Activated CD4-positive, alpha-beta T cell treated with anti-CD3 and anti-CD28 coated beads, Interleukin-2, amount 50 U/mL, for 24 hours (primary cell): ENCODE measurements at places on chromosomes 3 and 15.
A peak's percentile ranks its signal among the peaks of the same experiment; 100 is the strongest.

DNA sequence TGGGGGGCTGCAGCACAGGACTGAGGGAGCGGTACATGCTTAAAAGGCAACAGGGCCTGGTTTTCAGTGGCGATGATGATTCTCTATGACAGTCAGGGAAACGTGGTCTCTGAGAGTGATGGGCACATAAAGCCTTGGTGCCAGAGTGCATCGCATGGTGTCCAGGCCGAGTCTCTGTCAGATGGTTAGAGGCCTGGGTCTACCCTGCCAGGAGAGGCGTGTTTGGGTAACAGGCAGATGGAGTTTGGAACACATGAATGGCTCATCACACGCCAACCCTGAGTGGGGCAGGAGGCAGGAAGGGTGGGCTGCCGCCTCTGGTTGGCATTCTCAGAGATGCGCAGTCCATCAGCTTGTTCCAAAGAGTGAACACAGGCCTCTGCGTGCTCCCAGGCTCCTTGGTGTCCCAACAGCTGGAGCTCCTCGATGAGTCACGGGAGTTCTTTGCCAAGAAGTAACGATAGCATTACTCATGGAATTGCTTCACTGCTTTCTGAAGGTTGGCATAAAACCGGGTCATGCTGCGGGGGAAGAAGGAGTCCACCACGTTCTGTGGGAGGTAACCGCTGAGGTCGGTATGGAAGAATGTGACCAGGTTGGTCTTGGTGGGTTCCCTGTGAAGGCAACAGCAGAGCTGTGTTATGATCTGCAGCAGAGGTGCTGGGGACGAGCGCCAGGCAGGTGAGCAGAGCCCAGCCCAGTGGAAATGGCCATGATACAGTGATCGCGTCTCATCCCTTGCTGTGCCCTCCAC is 11.0 kb downstream of the STARD5 start:
- no peak for DNase-seq

- no peak for DNase-seq
Measured at GRCh38 chr3:33217866-33218445, 654 bp downstream of the SUSD5 start.

GRCh38 chr3:109362823-109363222 is 25.5 kb upstream of the DPPA4 start:
- DNase-seq, result no peak

DNA sequence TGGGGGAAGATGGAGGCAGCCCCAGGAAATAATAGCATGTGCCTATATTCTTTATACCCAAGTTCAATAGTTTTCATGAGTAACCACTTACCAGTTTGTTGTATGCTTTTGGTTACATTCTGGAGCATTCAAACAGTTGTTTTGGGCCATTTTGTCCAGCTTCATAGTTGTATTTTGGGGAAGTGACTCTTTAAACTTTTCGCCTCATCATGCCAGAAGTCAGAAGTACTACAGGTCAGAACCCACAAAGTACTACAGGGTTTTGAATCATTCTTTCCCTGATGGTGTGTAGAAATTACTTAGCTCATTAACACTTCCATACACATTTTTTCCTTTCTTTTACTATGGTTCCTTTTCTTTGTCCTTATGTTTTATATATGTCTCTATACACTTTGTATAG is 210.6 kb downstream of the ARPP21 start:
- no peak for DNase-seq

GRCh38 chr3:111539351-111540331 is 2.4 kb upstream of the CD96 start:
- peak; percentile 60 for DNase-seq

GRCh38 chr3:127662001-127662469 is 10.7 kb upstream of the ABTB1 start:
- no peak for DNase-seq

- DNase-seq, result no peak
Measured at GRCh38 chr3:40872258-40872920, 326.9 kb upstream of the CTNNB1 start.

DNA sequence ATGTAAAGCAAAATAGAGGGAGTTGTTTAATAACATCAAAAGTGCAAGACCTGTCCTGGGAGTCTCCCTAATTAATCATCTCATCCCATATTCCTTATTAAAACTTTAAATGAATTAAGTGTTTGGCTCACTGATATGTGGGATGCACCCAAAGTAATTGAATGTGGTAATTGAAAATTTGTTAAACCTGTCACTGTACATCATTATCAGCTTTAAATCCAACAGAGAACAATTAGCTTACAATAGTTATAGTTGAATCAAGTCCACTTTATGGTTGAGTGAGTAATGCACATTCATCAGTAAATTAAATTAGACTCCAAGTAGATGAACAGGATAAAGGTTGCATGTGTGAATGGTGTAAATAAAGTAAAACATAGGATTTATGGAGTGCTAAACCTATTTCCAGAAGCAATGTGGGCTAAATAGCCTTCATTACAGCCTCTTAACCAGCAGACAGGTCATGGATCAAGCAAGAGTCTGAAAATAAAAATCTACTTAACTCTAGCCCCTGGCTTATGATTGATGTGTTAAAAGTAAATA is 608.2 kb upstream of the CCDC54 start:
- no peak for DNase-seq

DNA sequence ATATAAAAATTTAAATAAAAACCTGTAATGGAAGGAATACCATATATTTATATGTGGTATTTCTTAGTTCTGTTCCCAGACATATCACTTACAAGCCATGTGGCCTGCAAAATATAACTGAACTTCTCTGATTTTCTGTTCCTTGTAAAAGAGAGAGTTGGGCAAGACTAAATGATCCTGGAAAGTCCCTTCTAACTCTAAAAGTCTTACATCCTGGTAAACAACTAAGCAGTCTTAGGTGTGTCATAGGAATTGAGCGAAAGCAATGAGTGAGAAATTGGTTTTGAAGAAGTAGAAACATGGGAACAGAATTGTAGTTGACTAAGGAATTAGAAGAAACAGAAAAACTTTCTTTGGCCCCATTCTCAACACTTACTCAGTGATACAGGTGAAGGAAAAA is 25.3 kb upstream of the IL20RB start:
- no peak for DNase-seq

- DNase-seq, result no peak
Measured at GRCh38 chr15:101692801-101693598, 31.3 kb downstream of the TARS3 start.

GRCh38 chr3:171160325-171160724 is 133.8 kb upstream of the SLC2A2 start:
- DNase-seq, result no peak

DNA sequence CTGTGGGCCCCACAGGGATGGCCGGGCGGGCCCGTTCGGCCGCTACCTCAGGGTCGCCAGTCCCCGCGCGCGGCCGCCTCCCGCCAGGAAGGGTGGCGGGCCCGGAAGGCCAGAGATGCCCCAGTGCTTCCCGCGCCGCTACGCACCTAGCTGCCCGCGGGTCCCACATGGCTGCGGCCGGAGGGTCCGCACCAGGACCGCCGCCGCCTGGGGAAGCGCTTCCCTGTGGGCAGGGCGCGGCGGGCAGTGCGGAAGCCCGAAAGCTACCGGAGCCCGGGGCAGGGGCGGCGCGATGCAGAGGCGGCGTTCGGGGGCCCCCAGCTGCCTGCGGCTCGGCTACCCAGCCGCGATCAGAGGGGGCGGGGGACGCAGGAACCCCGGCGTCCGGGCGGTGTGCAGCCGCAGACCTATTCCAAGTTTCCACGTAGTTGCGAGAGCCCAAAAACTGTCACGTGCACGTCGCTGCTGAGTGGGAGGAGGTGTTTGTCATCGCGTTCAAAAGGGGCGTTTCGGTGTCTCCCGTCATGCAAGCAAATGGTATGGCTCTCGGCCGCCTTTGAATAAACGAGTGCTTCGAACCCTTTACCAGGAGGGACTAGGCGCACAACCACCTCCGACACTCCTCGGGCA is at the start of gene TRANK1:
Gene TRANK1, minus strand, starts transcription at position 414 of the 630 bp plus-strand sequence. Its CDS starts 245 bp downstream, at position 169.
- peak; percentile 62 for DNase-seq

DNA sequence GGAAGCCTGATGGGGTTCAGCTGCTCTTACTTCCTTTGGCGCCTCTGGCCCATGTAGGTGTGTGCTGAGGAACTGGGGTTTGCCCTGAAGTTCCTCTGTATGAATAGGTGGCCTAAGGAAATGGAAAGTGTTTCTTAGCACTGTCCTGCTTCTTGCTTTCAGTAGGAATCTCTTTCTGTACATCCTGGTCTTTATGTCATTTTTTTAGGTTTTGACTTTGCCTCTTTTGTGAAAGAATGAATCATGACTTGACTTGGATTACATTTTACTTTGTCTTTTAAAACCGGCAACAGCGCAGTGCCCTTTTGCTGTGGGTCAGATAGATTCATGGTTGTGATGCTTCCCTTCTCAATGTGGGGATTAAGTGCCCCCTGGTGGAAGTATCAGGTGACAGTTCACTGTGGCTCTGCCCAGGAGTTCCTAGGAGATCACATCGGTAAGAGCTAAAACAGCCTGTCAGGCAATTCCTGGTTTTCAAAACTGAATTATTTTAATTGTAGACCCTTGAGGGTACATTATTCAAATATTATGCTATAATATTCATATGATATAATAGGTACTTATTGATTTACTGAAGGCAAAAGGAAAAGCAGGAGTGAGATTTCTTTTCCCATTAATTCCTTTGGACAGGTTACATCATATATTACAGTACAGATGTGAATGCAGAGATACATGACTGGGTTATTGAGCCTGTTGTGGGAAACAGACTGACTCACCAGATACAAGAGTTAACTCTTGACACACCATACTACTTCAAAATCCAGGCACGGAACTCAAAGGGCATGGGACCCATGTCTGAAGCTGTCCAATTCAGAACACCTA is 95.4 kb downstream of the HCN4 start:
- DNase-seq, result no peak

DNA sequence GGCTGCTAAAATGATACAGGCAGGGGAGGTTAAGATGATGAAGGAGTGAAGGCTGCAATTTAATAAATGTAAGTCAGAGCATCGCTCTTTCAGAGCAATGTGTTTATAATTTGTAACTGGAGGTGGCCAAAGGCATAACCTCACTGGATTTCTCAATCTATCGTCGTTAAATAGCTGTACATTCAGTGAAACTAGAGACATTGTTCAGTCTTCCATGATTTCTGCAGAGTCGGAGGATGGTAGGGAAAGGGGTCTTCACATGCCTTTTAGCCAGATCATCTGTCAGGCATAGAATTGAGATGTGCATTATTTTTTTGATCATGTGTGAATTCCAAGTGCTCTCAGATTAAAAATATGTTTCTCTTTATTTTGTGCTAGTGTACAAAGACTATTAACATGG is 315.4 kb downstream of the OXSM start:
- no peak for DNase-seq

- no peak for DNase-seq
Measured at GRCh38 chr15:68464448-68465090, 32.6 kb upstream of the ITGA11 start.

GRCh38 chr3:76044601-76045600 is 259.6 kb upstream of the ZNF717 start:
- no peak for DNase-seq

GRCh38 chr3:16803019-16803418 is 81.7 kb upstream of the PLCL2 start:
- DNase-seq, result no peak

GRCh38 chr3:184227481-184227935 is 1.9 kb upstream of the VWA5B2 start:
- peak; percentile 33 for DNase-seq

DNA sequence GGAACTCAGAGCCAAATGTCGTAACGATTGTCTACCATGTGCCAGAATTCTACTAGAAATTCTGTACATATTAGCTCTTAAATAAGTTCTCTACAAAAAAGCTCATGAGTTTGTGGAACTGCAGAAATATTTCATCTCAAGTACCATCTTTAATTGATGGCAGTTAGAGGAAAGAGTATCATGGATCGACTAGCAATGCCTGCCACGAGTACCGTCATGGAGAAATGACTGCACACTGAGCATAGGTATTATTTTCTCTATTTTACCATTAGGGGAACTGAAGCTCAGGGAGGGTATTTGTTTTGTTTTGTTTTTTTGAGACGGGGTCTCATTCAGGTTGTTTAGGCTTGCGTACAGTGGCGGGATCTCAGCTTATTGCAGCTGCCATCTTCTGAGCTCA is 2.8 kb downstream of the RPUSD3 start:
- DNase-seq, result no peak

- DNase-seq, result peak; percentile 15
Measured at GRCh38 chr3:20104167-20104661, 64.0 kb downstream of the KAT2B start.

DNA sequence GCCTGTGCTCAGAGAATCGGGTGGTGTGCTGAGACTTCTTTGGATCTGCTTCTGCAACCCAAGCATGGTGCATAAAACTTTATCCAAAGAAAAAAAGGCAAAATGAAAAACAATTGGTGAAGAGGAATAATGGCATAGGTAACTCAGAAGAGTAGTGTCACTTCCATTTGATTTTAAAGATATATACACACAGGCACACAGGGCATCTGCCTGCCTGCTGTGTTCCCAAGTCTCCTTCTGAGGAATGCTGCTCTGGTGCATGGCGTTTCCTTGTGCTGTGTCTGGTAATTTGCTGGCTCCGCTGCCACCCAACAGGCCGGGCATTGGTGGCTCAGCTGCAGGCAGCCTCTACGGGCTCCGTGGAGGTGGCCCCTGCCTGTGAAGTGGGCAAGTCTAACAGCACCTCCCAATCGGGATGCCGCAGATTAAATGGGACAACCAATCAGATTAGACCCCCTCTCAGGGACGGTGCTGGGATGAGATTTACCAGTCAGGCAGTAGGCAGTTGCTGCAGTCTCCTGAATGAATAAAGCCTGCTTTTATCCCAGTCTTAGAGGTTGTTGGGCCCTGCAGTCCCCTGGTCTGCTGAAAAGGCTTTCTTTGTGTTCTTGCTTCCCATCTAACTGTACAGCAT is 253.7 kb upstream of the RASGRP1 start:
- no peak for DNase-seq

GRCh38 chr15:42267286-42267685 is 5.7 kb upstream of the GANC start:
- DNase-seq, result no peak

DNA sequence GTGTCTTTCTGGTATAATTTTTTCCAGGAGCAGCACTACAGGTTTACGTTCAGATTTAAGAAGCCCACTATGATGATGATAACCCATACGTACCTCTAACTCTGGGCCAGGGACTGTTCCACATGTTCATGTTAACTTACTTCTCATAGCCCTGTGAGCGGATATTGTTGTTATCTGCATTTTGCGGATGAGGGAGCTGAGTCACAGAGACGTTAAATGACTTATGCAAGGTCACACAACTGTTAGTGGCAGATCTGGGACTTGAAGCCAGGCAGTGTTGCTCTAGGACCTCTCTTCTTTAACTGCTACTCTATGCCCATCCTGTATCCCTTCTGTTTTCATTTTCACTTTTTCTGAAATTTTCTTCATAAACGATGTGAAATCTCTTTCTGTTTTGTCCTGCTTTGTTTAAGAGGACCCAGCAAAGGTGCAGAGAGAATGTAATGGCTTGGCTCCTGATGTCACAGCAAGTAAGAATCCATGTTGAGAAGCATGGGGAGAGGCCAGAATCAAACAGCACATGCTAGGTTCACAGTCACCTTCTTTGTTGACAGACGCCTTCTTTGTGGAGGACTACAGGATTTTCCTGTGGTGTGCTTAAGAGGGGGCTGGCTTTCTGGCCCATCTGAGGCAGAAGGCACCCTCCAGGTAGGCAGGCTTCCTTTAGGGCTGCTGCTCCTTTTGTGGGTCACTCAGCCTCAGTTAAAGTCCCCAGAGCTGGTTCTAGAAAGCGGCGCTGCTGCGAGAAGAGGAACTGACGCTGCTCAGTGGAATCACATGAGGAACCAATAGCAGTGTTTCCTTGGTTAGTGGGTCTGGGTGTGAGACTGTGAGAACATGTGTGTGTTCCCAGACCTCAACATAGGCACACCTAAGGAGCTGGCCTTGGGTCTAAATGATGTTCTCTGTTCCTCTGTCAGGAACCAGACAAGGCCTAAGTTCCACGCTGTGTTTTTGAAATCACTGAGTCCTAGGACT is 121.6 kb downstream of the TMEM108 start:
- no peak for DNase-seq

GRCh38 chr15:69092159-69092558 is 68.3 kb upstream of the GLCE start:
- no peak for DNase-seq
